Pulmonary artery endothelial cell (primary cell): ENCODE measurements at places on chromosomes 7 and 10. TPM values are rescaled to one million over a fixed set of nuclear protein-coding genes. Genes with fewer than 3 reads are reported as not detected.
A peak's percentile ranks its signal among the peaks of the same experiment; 100 is the strongest.

- DNase-seq = peak; percentile 20
Measured at GRCh38 chr10:28892818-28893547, 215.7 kb downstream of the BAMBI start.

GRCh38 chr10:123559066-123559822 lies 106.9 kb upstream of the GPR26 start:
- DNase-seq = peak; percentile 22

GRCh38 chr7:95694334-95694733 lies 78.0 kb upstream of the DYNC1I1 start:
- no peak for DNase-seq

DNA sequence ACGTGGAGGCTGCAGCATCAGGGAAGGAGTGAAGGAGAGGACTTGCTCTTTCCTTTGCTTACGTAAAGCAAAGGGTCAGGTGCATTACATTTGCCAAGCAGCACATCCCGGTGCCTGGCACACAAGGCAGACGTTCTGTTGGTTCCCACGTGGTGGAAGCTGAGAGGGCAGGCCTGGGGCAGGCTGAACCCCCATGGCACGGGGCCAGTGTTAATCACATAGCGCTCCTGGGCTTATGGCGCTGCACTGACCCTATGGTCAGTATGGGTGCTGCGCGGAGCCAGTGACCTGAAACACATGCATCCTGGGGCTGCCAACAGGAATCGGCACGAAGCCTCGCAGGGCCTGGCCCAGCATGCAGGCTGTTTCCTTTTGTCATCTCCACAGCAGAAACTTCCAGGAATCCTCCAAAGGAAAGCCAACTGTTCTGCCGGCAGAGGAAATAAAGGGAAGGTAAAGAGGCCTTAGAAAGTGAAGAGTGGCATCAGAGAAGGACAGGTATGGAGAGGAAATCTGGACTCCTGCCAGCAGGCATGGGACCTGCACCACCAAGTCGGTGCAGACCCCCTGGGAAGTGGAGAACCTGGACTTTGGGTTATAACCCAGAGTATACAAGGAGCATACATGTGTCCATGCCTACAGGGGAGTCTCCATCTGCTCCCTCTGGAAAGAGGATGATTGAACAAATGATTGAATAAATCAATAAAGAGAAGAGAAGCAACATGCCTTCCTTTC lies 560.2 kb downstream of the TCERG1L start:
- no peak for DNase-seq

- no peak for DNase-seq
Measured at GRCh38 chr10:124722798-124723783, 21.1 kb downstream of the FAM53B start.

DNA sequence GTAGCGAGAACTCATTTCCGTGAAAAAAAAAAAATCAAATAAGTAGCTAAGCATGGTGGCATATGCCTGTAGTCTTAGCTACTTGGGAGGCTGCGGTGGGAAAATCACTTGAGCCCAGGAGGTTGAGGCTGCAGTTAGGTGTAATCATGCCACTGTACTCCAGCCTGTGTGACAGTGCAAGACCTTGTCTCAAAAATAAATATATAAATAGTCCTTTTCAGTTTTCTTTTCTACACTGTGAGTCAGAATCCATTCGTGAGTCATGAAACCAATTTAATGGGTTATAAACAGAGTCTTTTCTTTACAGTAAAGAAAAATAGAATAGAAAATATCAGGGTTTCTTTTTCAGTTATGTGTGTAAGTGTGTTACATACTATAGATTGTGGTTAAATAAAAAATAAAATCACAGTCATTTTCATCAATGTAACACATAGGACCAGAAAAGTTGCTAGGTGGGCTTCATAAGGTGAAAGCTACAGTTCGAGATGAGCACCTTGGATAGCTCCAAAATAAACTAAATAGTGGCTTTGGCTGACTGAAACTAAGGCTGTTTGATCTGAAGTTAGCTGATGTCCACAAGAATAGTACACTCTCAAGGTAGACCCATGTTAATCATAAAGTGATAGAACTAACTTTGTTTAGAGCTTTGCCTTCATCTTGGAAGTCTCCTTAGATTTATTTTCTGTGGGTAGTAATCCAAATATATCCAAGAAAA lies 781.1 kb downstream of the GATA3 start:
- DNase-seq = no peak

DNA sequence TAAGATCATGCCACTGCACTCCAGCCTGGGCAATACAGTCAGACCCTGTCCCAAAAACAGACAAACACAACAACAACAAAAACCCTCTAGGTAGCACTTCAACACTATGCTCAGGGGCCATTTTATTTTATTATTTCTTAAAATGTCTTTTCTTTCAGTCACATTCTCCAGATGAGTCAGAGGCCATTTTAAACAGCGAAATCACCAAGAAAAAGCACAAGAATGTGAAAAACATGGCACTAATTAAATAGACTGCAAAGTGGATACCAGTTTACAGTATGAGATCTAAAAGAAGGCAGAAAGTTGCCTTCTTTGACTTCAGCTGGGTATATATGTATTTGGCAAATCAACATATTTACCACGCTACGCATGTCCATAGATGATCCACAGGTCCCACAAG lies 6.1 kb upstream of the FGL2 start:
- DNase-seq = no peak

DNA sequence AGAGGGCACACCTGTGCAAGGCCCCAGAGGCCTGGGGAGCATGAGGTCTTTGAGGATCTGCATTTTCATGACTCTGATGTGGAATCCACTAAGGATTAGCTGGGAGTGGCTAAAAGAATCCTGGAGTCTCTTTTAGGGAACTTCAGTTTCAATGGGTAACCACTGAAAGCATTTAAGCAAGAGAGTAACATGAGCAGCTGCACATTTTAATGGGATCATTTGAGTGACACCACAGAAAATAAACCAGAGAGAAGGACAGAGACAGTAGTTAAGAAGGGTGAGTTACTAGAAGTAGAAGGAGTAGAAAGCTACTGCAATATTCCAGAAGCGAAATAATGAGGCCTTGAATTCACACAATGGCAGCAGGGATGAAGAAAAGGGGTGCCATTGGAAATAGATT lies 5.2 kb downstream of the GOT1 start:
- no peak for DNase-seq

GRCh38 chr10:21087476-21087875 lies 190.4 kb upstream of the NEBL start:
- no peak for DNase-seq

DNA sequence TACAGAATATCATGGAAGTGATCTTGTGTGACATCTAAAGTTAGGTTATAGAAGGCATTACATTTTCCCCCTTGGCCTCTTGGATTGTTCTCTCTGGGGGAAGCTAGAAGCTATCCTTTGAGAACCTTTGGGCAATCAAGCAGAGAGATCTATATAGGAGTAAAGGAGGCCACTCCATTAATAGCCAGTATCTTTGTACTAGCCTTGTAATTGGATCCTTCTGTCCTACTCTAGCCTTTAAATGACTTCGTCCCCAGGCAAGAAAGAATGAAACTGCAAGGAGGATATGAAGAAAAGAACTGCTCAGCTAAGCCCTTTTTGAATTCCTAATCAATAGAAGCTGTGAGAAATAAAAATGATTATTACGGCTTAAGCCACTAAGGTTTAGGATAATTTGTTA lies 230.9 kb downstream of the AGMO start:
- no peak for DNase-seq

- DNase-seq = no peak
Measured at GRCh38 chr10:109978481-109978880, 29.3 kb upstream of the ADD3 start.

- DNase-seq = no peak
Measured at GRCh38 chr7:2814186-2814945, 29.7 kb downstream of the GNA12 start.

The GPR158 gene
- under 0.01 and 0.07 TPM in 2 replicates for total RNA-seq

The GJD4 gene
- total RNA-seq = not detected in 2 replicates

The OR9A2 gene
- total RNA-seq = not detected in 2 replicates

The PLEKHS1 gene
- not detected in 2 replicates for total RNA-seq

The CRHR2 gene
- total RNA-seq = not detected in 2 replicates

The MRLN gene
- total RNA-seq = not detected in 2 replicates

The EGFR gene
- 2.5 and 3.6 TPM in 2 replicates for total RNA-seq

The PRF1 gene
- total RNA-seq = not detected in 2 replicates

The ABCC2 gene
- 0.66 and 0.99 TPM in 2 replicates for total RNA-seq

The DKK1 gene
- 111 and 122 TPM in 2 replicates for total RNA-seq

The FAM13C gene
- 0.07 and 0.11 TPM in 2 replicates for total RNA-seq
